ENCODE measurements at places on chromosomes 2 and 18. TPM values are rescaled to one million over a fixed set of nuclear protein-coding genes. Genes with fewer than 3 reads are reported as not detected.

GRCh38 chr2:236706288-236706687 is 136.7 kb downstream of the ACKR3 start:
- DNase-seq, result no peak

- no peak for DNase-seq
Observed at GRCh38 chr18:13725566-13726231, 659 bp downstream of the FAM210A start.

DNA sequence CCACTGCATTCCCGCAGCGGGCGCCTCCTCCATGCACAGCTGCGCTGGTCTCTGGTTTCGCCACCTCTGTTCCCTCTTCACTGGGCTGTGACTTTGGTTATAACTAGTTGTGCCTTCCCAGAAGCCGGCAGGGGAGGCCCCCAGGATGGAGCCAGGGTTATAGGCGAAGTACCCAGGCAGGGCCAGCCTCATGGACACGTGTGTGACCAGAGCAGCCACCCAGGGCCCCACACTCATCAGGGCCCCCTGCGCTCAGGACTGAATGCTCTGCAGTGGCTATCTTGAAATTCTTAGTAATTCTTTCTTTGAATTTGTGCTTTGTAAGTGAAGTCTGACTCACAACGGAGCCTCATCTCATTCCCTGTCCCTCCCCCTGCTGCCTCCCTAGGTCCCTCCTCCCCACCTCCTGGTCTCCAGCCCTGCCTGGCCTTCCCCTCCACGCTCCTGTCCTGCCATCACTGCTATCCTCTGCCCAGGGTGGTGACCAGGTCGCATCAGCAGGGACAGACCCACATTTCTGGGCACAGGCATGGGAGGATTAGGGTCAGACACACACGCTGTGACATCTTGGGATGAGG is 38.1 kb upstream of the LBH start:
- peak; percentile 60 for DNase-seq

- DNase-seq, result no peak
Observed at GRCh38 chr2:173952267-173953046, 12.7 kb downstream of the SP3 start.

- DNase-seq, result no peak
Observed at GRCh38 chr18:39380866-39381265, 1815.3 kb upstream of the CELF4 start.

DYSF gene
- 14.9 TPM for total RNA-seq

DNER gene
- total RNA-seq, result 10.0 TPM

Data from sigmoid colon (tissue), 7 donors.